ENCODE measurements at places on chromosomes 1 and 21. TPM values are rescaled to one million over a fixed set of nuclear protein-coding genes. Genes with fewer than 3 reads are reported as not detected.

DNA sequence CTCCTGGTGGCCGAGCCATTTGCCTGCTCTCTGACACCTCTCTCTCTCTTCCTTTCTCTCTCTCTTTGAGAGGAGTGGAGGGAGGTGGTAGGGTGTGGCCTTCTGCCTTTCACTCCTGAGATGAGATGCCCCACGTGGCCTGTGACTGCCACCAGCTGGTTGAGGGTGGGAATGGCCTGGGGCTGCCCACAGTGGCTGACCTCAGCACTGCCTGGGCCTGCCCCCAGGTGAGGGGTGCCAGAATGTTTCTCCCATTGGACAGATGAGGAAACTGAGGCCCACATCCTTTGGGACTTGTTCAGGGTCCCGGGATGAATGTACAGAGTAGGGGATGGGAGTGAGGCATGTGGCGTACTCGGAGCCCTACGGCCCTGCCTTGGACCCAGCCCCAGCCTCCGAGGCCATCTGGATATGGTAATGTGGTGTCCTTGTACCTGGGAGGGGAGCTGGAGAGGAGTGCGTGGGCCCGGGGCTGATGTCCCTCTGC lies 12.7 kb upstream of the C1orf167 start:
- H3K27me3 ChIP-seq: no peaks in the 10 kb centered on the region
- no peak overlapping the region for H3K27ac ChIP-seq
- DNase-seq: peak; percentile 17
- H3K4me1 ChIP-seq: no peaks in the 10 kb centered on the region

The SPATA17 gene
- not detected for total RNA-seq

GRCh38 chr1:246591047-246591446 lies 24.8 kb downstream of the CNST start:
- DNase-seq: no peak
- peaks cover 24% of the 10 kb centered on the region for H3K4me1 ChIP-seq
- H3K27me3 ChIP-seq: no peaks in the 10 kb centered on the region
- no peaks in the 10 kb centered on the region for H3K36me3 ChIP-seq
- no peak overlapping the region for H3K27ac ChIP-seq
- no peak overlapping the region for H3K4me3 ChIP-seq

DNA sequence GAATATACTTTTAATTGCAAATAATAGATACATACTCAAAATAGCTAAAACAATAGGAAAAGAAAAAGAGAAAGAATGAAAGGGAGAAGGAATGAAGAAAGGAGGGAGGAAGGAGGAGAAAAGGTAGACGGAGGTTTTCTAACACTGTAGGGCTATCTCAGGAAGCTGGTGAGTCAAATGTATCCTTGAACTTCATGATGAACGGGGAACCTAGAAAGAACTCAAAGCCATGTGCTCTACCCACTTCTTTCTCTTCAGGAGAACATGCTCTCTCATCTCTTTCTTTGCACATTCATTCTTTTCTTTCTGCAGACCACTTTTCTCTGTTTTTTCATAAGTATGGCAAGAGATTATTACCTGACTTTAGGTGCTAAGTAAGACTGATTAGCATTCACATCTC lies 37.3 kb upstream of the ZNF644 start:
- no peak for DNase-seq
- no peaks in the 10 kb centered on the region for H3K4me1 ChIP-seq
- H3K36me3 ChIP-seq: no peaks in the 10 kb centered on the region

The LAMB3 gene
- total RNA-seq: 3.1 TPM

DNA sequence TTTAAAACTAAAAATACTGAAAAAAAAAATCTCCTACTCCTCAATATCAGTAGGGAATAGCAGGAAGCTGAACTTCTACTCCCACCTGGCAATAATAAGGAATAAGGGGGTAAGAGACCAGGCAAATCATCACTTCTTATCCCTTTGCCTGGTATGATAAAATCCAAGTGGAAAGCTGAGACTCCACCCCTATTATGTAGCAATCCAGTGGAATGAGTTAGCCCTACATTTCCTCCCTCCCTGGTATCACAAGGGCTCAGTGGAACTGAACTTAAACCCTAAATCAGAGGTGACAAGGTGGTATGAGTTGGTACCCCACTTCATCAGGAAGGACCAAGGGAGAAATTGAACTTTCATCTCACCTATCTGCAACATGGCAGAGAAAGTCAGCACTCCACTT lies 25.7 kb downstream of the TRIM33 start:
- DNase-seq: no peak
- H3K4me1 ChIP-seq: no peaks in the 10 kb centered on the region
- no peak overlapping the region for H3K4me3 ChIP-seq
- H3K27ac ChIP-seq: no peak overlapping the region
- no peaks in the 10 kb centered on the region for H3K36me3 ChIP-seq

DNA sequence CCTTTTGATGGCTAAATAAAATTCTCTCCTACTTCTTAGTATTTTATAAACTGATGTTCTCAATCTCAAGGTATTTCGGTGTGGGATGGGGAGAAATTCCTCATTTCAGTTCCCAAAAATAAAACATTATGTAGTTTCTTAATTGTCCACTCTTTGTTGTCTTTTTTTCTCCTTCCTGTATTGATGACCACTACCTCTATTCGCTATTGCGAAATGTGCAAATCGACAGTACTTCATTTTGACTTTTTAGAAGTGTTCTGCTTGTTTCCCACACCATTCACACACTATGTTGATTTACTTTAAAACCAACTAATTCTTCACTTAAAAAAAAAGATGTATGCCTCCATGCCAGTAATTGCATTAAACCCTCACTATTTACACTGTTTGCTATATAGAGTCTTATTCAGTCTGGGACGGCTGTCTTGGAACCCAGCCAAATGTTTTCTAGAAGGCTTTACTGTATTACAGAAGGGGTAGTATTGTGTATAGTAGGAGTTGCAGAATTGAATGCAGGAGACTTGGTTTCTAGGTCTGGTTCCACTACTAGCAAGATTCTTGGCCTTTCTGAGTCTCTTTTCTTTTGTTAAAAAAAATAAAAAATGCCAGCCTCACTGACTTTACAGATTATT lies 5.6 kb downstream of the RNF2 start:
- no peaks in the 10 kb centered on the region for H3K27me3 ChIP-seq
- no peak for DNase-seq
- no peaks in the 10 kb centered on the region for H3K36me3 ChIP-seq
- H3K27ac ChIP-seq: no peak overlapping the region
- peaks cover 12% of the 10 kb centered on the region for H3K4me1 ChIP-seq
- H3K4me3 ChIP-seq: no peak overlapping the region

GRCh38 chr1:48495166-48495565 lies 23.2 kb upstream of the SPATA6 start:
- H3K27me3 ChIP-seq: no peaks in the 10 kb centered on the region
- H3K4me1 ChIP-seq: peaks cover 7% of the 10 kb centered on the region
- H3K27ac ChIP-seq: no peak overlapping the region
- H3K4me3 ChIP-seq: no peak overlapping the region
- DNase-seq: no peak

- H3K36me3 ChIP-seq: no peaks in the 10 kb centered on the region
- peaks cover 3% of the 10 kb centered on the region for H3K27me3 ChIP-seq
- DNase-seq: no peak
- no peak overlapping the region for H3K27ac ChIP-seq
- H3K4me1 ChIP-seq: no peaks in the 10 kb centered on the region
Measured at GRCh38 chr1:86195281-86195680, 38.7 kb upstream of the COL24A1 start.

DNA sequence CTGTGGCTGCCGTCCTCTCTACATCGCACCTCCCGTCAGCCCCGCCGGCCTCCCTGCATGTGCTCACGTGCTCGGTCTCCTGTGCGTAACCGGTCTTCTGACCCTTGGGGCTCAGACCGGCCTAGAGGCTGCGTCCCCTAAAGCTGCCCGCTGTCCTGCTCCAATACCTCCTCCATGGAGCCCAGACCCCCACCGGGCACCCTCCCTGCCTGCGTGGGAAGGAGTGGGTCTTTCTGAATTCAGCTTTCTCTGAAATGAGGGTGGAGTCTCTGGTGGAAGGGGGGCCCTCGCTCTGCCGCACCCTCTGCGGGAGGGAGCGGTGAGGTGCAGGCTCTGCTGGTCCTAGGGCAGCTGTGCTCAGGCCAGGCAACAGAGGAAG lies 18.7 kb upstream of the POFUT2 start:
- no peaks in the 10 kb centered on the region for H3K36me3 ChIP-seq
- no peak overlapping the region for H3K4me3 ChIP-seq
- H3K27ac ChIP-seq: no peak overlapping the region
- H3K4me1 ChIP-seq: peaks cover 26% of the 10 kb centered on the region
- H3K27me3 ChIP-seq: no peaks in the 10 kb centered on the region

The HYI gene
- 342 TPM for total RNA-seq

The SLAMF8 gene
- total RNA-seq: not detected

- no peak overlapping the region for H3K27ac ChIP-seq
- no peaks in the 10 kb centered on the region for H3K4me1 ChIP-seq
- H3K27me3 ChIP-seq: no peaks in the 10 kb centered on the region
- H3K4me3 ChIP-seq: no peak overlapping the region
- no peaks in the 10 kb centered on the region for H3K36me3 ChIP-seq
Measured at GRCh38 chr1:165542647-165543046, 1.2 kb upstream of the LRRC52 start.

DNA sequence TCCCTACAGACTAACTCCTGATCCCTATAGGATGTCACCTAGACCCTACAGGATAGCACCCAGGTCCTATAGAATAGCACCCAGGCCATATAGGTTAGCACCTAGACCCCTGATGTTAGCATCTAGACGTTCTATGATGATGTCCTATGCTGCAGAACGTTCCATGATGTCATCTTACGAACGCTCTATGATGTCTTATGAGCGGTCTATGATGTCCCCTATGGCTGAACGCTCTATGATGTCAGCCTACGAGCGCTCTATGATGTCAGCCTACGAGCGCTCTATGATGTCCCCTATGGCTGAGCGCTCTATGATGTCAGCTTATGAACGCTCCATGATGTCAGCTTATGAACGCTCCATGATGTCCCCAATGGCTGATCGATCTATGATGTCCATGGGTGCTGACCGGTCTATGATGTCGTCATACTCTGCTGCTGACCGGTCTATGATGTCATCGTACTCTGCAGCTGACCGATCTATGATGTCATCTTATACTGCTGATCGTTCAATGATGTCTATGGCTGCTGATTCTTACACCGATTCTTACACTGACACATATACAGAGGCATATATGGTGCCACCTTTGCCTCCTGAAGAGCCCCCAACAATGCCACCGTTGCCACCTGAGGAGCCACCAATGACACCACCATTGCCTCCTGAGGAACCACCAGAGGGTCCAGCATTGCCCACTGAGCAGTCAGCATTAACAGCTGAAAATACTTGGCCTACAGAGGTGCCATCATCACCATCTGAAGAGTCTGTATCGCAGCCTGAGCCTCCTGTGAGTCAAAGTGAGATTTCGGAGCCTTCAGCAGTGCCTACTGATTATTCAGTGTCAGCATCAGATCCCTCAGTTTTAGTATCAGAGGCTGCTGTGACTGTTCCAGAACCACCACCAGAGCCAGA lies 9.5 kb downstream of the SON start:
- H3K36me3 ChIP-seq: peaks cover 43% of the 10 kb centered on the region
- H3K27me3 ChIP-seq: no peaks in the 10 kb centered on the region
- no peak for DNase-seq
- no peaks in the 10 kb centered on the region for H3K4me1 ChIP-seq
- no peak overlapping the region for H3K27ac ChIP-seq

The ESRRG gene
- total RNA-seq: not detected

- DNase-seq: no peak
- no peak overlapping the region for H3K4me3 ChIP-seq
- H3K36me3 ChIP-seq: no peaks in the 10 kb centered on the region
- H3K4me1 ChIP-seq: peaks cover 9% of the 10 kb centered on the region
- no peaks in the 10 kb centered on the region for H3K27me3 ChIP-seq
Measured at GRCh38 chr1:204450461-204451257, 39.0 kb upstream of the PPP1R15B start.

The TAS1R3 gene
- 0.37 TPM for total RNA-seq

DNA sequence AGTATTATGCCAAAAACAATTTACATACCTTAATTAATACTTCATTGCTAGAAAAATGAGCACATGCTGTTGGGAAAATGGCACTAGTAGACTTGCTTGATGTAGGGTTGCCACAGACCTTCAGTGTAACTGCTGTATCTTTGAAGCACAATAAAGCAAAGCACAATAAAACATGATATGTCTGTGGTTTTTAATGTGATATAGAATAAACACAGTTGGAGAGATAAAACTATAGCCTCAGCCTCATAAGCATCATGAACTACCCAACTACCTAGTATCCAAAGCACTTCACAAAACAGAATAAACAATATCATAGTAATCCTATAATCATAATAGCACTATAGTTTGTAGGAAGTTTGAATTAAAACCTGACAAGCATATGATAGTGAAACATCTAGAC lies 143.5 kb downstream of the SYT14 start:
- no peaks in the 10 kb centered on the region for H3K4me1 ChIP-seq
- no peak overlapping the region for H3K27ac ChIP-seq
- no peaks in the 10 kb centered on the region for H3K27me3 ChIP-seq
- DNase-seq: no peak
- no peak overlapping the region for H3K4me3 ChIP-seq

DNA sequence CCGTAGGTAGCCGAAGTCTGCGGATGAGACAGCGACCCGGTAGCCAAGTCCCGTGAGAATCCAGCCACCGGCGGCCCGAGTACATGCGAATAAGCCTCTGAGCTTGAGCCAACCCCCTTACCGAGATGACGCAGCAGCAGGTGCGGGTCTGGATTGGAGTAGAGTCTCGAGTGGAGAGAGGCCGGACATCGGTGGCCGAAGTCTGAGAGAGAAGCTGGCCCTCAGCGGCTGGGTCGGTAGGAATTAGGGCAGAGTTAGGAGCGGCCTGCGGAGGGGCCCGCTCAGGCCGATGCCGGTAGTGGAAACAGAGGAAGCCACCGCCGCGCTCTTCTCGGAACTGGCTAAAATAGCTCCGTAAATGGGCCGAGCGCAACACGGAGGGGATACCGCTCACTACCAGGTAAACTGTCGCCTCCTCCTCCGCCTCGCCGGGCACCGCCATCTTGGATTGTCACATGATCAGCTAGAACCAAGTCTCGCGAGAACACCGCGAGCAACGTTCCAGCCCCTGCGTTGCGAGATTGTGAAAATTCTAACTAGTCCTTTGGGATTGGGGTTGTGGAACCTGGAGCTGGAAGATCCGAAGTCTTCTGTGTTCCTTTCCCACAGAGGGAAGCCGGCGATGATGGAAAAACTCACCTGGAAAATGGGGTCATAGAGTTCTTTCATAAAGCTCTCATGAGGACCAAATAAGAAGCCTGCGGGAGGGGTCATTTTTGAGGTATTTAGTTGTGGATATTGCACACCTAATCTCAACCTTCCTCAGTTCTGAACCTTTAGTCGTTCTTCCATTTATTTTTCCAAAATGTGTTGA lies at the start of gene GPATCH3:
TSS of gene GPATCH3 (minus strand) at position 467 of the 814 bp plus-strand sequence. CDS start at position 442, 25 bp downstream.
- no peaks in the 10 kb centered on the region for H3K27me3 ChIP-seq
- peaks cover 6% of the 10 kb centered on the region for H3K36me3 ChIP-seq
- peak; percentile 90 for DNase-seq
- H3K4me3 ChIP-seq: peak within 1 kb of the TSS; percentile 89
- H3K4me1 ChIP-seq: peaks cover 12% of the 10 kb centered on the region

- no peaks in the 10 kb centered on the region for H3K36me3 ChIP-seq
- H3K27me3 ChIP-seq: no peaks in the 10 kb centered on the region
- no peak for DNase-seq
Measured at GRCh38 chr1:183699616-183700160, 46.6 kb upstream of the APOBEC4 start.

GRCh38 chr1:173502104-173502503 lies 25.0 kb downstream of the PRDX6 start:
- H3K36me3 ChIP-seq: no peaks in the 10 kb centered on the region
- H3K4me1 ChIP-seq: no peaks in the 10 kb centered on the region
- H3K27ac ChIP-seq: no peak overlapping the region
- no peak for DNase-seq
- H3K4me3 ChIP-seq: no peak overlapping the region
- peaks cover 3% of the 10 kb centered on the region for H3K27me3 ChIP-seq

All from endothelial cell of umbilical vein (primary cell).